ENCODE measurements at places on chromosomes 11 and 22. TPM values are rescaled to one million over a fixed set of nuclear protein-coding genes. Genes with fewer than 3 reads are reported as not detected.

GRCh38 chr22:49564054-49564453 lies 263.6 kb downstream of the BRD1 start:
- H3K4me1 ChIP-seq: no peaks in the 10 kb centered on the region
- H3K4me3 ChIP-seq: no peak overlapping the region
- H3K27me3 ChIP-seq: no peaks in the 10 kb centered on the region
- H3K36me3 ChIP-seq: no peaks in the 10 kb centered on the region

GRCh38 chr11:67048515-67049130 lies 8.0 kb upstream of the RHOD start:
- H3K27me3 ChIP-seq: peaks cover 18% of the 10 kb centered on the region
- DNase-seq: no peak

- H3K4me1 ChIP-seq: peaks cover 96% of the 10 kb centered on the region
- H3K27me3 ChIP-seq: peaks cover 4% of the 10 kb centered on the region
- peak overlapping the region; percentile 79 for H3K27ac ChIP-seq
- H3K36me3 ChIP-seq: peaks cover 62% of the 10 kb centered on the region
- no peak for DNase-seq
These were observed 113.7 kb downstream of the ETS1 start for GRCh38 chr11:128473636-128474035.

EPS8L2 gene
- 69.1 TPM for total RNA-seq

- H3K27ac ChIP-seq: peak overlapping the region; percentile 31
- H3K27me3 ChIP-seq: peaks cover 4% of the 10 kb centered on the region
- H3K4me1 ChIP-seq: peaks cover 34% of the 10 kb centered on the region
- no peak overlapping the region for H3K4me3 ChIP-seq
- no peak for DNase-seq
- peaks cover 10% of the 10 kb centered on the region for H3K36me3 ChIP-seq
These were observed 18.0 kb downstream of the MAPK1 start for GRCh38 chr22:21849489-21849888.

ATG2A gene
- total RNA-seq: 18.3 TPM

DNA sequence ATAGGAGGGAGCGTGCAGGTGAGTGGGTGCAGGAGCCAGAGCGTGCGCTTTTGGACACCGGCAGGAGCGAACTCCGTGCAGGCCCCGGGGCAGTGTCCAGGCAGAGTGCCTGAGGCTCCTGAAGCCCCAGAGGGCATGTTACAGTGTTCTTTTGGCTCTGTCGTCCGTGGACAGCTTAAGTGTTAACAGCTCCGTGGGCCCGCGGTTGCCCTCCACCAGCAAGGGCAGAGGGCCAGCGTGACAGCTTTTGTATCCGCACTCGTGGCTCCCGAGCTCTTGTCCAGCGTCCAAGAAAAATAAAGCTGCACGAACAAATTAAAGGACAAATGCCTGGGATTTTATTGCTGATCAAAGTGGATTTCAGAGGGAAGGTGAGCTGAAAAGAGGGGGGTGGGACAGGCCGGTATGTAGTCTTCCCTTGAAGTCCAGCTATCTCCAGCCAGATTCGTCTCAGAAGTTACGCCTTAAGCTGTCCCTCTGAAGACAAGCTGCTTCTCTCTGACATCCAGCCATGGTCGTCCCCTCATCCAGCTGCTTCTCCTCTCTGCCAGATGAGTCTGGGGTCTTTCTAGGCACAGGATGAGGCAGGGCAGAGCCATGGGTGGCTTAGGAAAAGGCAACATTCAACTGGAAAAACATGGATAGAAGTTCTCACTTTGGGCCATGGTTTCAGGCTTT lies 968 bp upstream of the TMEM109 start:
- no peaks in the 10 kb centered on the region for H3K36me3 ChIP-seq
- peaks cover 40% of the 10 kb centered on the region for H3K4me1 ChIP-seq
- peak overlapping the region; percentile 95 for H3K4me3 ChIP-seq
- H3K27me3 ChIP-seq: peaks cover 14% of the 10 kb centered on the region
- no peak overlapping the region for H3K27ac ChIP-seq

DNA sequence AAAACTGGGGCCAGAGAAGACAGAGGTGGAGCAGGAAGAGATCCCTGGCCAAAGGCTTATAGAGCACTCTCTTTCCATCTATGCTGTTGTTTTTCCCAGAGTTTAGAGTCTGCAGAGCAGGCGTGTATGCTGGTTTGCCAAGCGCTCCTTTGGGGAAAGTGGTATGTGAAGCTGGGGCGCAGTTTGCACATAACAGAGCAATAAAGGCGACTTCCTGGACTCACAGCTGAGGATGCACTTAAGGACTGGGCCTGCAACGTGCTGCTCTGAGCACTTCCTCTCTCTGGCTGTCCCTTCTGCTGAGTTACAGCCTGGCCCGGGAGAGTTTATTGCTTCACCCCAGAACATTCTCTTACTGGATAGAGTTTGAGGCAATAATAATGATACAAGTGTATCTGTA lies 41.7 kb downstream of the THAP12 start:
- peaks cover 5% of the 10 kb centered on the region for H3K36me3 ChIP-seq
- no peak overlapping the region for H3K27ac ChIP-seq
- peaks cover 8% of the 10 kb centered on the region for H3K27me3 ChIP-seq
- no peaks in the 10 kb centered on the region for H3K4me1 ChIP-seq

XKR3 gene
- not detected for total RNA-seq

GRCh38 chr22:47465809-47466208 lies 703.4 kb downstream of the TBC1D22A start:
- no peaks in the 10 kb centered on the region for H3K4me1 ChIP-seq
- peaks cover 6% of the 10 kb centered on the region for H3K36me3 ChIP-seq
- no peaks in the 10 kb centered on the region for H3K27me3 ChIP-seq
- DNase-seq: no peak
- H3K4me3 ChIP-seq: no peak overlapping the region

- H3K4me3 ChIP-seq: no peak overlapping the region
- no peak for DNase-seq
- no peaks in the 10 kb centered on the region for H3K27me3 ChIP-seq
- H3K4me1 ChIP-seq: no peaks in the 10 kb centered on the region
These were observed 48.9 kb downstream of the CEP164 start for GRCh38 chr11:117376517-117376916.

GRCh38 chr11:119774172-119774763 lies 45.3 kb upstream of the NECTIN1 start:
- H3K27me3 ChIP-seq: peaks cover 38% of the 10 kb centered on the region
- H3K27ac ChIP-seq: no peak overlapping the region
- H3K36me3 ChIP-seq: no peaks in the 10 kb centered on the region
- no peak overlapping the region for H3K4me3 ChIP-seq

KRTAP5-7 gene
- not detected for total RNA-seq

DNA sequence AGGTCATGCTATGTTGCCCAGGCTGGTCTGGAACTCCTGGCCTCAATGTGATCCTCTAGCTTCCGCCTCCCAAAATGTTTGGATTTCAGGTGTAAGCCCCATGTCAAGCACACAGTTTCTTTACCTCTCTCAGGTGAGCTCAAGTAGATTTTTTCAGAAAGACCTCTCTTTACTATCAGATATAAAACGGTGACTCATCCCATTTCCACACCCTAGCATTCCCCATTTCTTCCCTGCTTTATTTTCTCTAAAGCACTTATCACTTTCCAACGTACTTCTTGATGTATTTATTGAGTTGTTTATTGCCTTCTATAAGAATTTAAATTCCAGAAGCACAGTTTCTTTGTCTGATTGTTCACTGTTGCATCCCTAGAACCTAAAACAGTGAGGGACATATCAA lies 3.7 kb downstream of the TSG101 start:
- H3K36me3 ChIP-seq: peaks cover 10% of the 10 kb centered on the region

DNA sequence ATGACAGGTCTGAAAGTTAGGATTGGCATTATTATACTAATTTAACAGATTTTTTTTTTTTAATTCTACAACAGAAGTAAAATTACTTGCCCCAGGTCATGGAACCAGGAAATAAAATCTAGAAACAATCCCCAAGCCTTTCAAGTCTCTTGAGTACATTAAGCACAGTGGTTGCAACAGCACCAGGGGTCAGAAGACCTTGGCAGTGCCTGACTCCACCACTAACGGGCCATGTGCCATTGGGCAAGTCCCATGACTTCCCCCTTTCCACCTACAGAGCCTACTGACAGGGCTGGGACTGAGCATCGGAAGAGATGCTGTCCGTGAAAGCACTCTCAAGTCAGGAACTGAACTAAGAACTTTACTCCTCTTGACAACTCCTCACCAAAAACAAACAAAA lies 98.6 kb upstream of the AKIP1 start:
- peaks cover 5% of the 10 kb centered on the region for H3K27me3 ChIP-seq
- DNase-seq: no peak
- H3K4me3 ChIP-seq: no peak overlapping the region
- no peaks in the 10 kb centered on the region for H3K4me1 ChIP-seq
- H3K36me3 ChIP-seq: no peaks in the 10 kb centered on the region

SCGB2A2 gene
- not detected for total RNA-seq

FJX1 gene
- total RNA-seq: 47.4 TPM

DNA sequence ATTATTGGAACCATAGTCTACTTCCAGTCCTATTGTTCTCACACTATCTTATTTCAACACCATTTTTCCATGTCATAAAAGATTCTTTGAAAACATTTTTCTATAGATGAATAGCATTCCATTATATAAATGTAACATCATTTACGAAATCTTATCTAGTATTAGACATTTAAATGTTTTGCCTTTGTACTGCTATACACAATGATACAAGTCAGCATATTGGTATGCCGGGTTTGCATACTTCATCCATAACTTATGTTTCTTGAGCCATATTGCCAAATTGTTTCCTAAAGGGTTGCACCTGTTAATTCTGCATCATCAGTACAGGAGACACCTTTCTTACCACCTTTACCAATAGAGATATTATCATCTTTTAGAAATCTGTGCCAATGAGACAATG lies 68.2 kb downstream of the SYT13 start:
- peaks cover 17% of the 10 kb centered on the region for H3K27me3 ChIP-seq
- no peaks in the 10 kb centered on the region for H3K4me1 ChIP-seq
- DNase-seq: no peak
- no peaks in the 10 kb centered on the region for H3K36me3 ChIP-seq
- no peak overlapping the region for H3K27ac ChIP-seq
- no peak overlapping the region for H3K4me3 ChIP-seq

KRTAP5-10 gene
- not detected for total RNA-seq

KRTAP5-11 gene
- not detected for total RNA-seq

DNA sequence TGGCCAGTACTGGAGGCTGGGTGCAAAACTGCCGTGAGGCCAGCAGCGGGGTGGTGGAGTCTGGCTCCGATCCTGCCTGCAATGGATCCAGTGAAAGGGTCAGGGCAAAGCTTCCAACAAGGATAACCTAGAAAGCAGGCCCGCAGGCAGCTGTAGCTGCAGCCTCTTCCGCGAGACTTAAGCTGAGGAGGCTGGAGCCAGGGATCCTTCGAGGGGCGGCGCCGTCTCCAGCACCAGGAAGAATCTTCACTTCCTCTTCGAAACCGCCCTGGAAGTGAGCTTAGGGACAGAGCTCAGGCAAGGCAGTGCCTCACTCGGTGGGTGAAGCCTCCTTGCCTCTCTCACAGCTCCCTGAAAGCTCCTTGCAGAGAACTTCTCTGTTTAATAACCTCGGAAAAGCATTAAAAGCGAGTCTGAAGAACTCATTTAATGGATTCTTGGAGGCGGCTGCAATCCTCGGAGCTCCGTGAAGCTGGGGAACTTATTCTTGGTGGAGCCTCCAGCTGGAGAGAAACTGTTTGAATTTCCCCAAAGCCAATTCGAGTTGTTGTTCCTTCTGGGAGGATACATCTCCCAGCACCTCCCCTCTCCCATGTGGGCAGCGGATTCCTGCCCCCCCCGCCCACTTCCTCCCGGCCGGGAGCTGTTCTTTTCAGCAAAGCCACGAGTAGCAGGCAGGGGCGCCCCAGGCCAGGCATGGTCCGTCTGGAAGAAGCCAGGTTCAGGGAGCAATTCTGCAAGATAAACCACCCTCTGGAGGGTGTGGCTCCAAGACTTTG lies 169.9 kb downstream of the CTTN start:
- no peak overlapping the region for H3K27ac ChIP-seq
- H3K4me1 ChIP-seq: no peaks in the 10 kb centered on the region
- peak; percentile 13 for DNase-seq
- H3K4me3 ChIP-seq: peak overlapping the region; percentile 74
- H3K27me3 ChIP-seq: no peaks in the 10 kb centered on the region

- no peak for DNase-seq
- H3K4me1 ChIP-seq: no peaks in the 10 kb centered on the region
- no peak overlapping the region for H3K27ac ChIP-seq
- no peaks in the 10 kb centered on the region for H3K27me3 ChIP-seq
- H3K4me3 ChIP-seq: no peak overlapping the region
- H3K36me3 ChIP-seq: no peaks in the 10 kb centered on the region
These were observed 28.3 kb downstream of the LARGE1 start for GRCh38 chr22:33891992-33892391.

DNA sequence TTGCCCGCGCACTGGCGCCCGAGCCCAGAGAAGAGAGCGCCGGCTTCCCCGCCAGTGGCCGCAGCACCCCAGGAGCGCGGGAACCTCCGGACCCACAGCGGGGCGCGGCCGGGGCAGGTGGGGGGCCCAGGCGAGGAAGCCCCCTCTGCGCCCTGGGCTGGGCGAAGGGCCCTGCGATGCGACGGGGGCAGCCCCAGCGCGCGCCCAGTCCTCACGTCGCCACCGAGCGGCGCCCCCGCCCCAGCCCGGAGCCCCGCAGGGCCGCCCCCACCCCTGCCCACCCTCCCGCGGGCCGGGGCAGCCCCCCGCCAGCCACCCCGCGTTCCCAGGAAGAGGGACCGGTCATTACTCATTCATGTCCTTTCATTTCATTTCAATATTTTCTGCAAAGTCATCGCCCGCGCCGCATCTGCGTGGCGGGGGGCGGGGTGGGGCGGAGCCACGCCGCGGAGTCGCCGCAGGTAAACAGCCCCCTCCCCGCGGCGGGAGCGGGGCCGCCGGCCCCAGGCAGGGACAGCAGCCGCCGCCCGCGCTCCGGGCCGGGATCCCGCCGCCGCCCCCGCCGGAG lies 673 bp upstream of the PANX2 start:
- no peak for DNase-seq
- no peaks in the 10 kb centered on the region for H3K4me1 ChIP-seq
- H3K4me3 ChIP-seq: no peak overlapping the region
- no peaks in the 10 kb centered on the region for H3K36me3 ChIP-seq
- no peak overlapping the region for H3K27ac ChIP-seq

DNA sequence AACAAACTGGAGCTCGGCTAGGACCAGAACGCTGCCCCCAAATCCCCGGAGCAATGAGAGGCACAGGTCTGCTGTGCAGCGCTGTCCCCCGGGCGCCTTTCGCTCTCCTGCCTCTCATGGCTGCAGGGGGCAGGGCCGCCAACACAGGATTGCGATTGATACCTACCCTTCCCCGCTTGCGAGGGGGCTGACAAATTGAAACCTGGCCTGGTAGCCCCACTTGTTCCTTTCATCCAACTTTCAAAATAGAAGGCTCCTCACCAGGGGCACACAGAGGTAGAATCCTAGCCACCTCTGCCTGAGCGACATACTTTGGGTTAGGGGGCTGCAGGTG lies 642 bp upstream of the CASTOR1 start:
- peaks cover 27% of the 10 kb centered on the region for H3K4me1 ChIP-seq
- peak overlapping the region; percentile 82 for H3K4me3 ChIP-seq
- no peak for DNase-seq

ASPHD2 gene
- total RNA-seq: 2.3 TPM

GRCh38 chr11:10407749-10408685 lies 47.0 kb upstream of the AMPD3 start:
- H3K4me3 ChIP-seq: no peak overlapping the region
- no peaks in the 10 kb centered on the region for H3K27me3 ChIP-seq
- H3K36me3 ChIP-seq: no peaks in the 10 kb centered on the region
- H3K27ac ChIP-seq: no peak overlapping the region

GRCh38 chr22:21718499-21718898 lies 17.1 kb downstream of the YPEL1 start:
- H3K27ac ChIP-seq: no peak overlapping the region
- no peak for DNase-seq
- H3K36me3 ChIP-seq: no peaks in the 10 kb centered on the region
